Activated CD4-positive, alpha-beta memory T cell treated with anti-CD3 and anti-CD28 coated beads for 36 hours (primary cell): ENCODE measurements at places on chromosomes 1 and 21.

- DNase-seq, result no peak
Measured at GRCh38 chr1:64675718-64676345, 69.0 kb upstream of the RAVER2 start.

GRCh38 chr1:48207131-48207530 is 15.4 kb upstream of the SLC5A9 start:
- no peak for DNase-seq

GRCh38 chr1:65267271-65267670 is 42.1 kb upstream of the DNAJC6 start:
- DNase-seq, result no peak

DNA sequence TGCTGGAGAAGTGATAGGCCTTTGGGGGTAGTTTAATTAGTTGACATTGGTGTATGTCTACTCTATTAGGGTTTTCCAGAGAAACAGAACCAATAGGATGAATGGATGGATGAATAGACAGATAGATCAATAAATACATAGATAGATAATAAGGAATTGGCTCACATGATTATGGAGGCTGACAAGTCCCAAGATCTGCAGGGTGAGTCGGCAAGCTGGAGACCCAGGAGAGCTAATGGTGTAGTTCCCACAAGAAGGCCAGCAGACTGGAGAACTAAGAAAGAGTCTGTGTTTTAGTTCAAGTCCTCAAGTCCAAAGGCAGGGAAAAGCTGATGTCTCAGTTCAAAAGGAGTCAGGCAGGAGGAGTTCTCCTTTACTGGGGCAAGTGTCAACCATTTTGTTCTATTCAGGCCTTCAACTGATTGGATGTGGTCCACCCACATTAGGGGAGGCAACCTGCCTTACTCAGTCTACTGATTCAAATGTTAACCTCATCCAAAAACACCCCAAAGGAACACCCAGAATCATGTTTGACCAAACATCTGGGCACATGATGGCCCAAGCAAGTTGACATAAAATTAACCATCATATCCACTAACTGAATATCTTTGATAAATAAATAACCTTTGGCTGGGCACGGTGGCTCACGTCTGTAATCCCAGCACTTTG is 4.5 kb upstream of the SDE2 start:
- DNase-seq, result no peak

DNA sequence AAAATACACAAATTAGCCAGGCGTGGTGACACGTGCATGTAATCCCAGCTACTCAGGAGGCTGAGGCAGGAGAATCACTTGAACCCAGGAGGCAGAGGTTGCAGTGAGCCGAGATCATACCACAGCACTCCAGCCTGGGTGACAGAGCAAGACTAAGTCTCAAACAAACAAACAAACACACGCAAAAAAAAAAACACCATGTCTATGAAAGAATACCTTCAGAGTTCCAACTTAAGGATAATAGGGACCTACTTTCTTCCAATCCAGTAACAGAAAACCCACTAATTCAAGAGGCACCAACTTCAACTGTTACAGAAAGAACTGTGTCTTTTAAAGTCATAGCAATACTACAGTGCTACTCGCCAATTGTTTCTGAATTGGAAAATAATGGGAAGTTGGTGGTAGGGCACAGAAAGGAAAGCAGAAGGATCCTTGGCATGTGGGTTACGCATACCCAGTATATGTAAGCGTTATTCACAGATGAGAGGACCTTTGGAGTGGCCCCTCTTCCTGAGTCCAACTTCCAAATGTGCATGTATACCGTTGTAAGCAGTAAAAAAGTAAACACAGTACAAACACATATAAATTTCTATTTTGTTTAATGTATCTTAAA is 87.0 kb downstream of the ACBD6 start:
- no peak for DNase-seq

DNA sequence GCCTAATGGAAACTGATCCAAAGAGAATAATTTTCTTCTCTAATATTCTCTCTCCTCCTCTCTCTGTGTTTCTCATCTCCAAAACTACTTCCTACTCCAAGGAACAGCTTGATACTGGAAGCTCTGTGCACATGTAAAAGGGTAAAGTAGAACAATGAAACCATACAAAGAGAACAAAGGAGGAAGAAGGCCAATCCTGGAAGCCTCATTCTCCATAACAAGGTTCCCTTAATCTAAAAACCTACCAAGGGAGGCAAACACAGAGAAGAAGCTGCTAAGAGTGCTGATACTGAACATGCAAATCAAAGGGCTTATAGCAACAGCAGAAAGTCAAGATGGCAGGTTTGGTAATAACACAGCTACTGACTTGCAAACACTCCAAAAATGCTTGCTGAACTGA is 44.4 kb downstream of the SIPA1L2 start:
- no peak for DNase-seq

GRCh38 chr1:92411511-92411910 is 75.2 kb downstream of the GFI1 start:
- DNase-seq, result no peak

- DNase-seq, result no peak
Measured at GRCh38 chr1:167747988-167748387, 26.2 kb downstream of the MPZL1 start.

GRCh38 chr1:228085287-228085951 is 2.9 kb downstream of the ARF1 start:
- no peak for DNase-seq

GRCh38 chr21:16437586-16437985 is 707.8 kb downstream of the USP25 start:
- DNase-seq, result no peak

DNA sequence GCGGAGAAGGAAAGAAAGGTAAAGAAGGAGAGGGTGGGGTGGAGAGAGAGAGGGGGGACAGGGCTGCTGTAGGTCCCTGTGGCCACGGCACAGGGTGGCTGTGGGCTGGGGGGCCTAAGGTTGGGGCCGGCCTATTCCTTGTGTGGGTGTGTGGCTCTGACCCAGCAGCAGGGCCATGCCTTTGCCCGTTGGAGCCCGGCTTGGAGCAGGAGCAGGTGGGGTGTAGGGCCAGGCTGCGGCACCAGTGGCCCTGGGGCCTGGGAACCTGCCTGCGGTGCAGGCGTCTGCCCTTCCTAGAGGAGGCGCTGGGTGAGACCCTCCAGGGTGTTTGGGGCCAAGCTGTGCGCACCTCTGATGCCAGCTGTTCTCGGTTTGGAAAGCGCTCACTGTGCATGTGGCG is 19.7 kb upstream of the SUMO3 start:
- no peak for DNase-seq

- DNase-seq, result peak; percentile 76
Measured at GRCh38 chr1:160291248-160292220, 6.6 kb upstream of the PEX19 start.

- DNase-seq, result no peak
Measured at GRCh38 chr1:168825129-168825528, 96.1 kb upstream of the DPT start.

GRCh38 chr1:230907472-230908205 is 39.3 kb upstream of the C1orf198 start:
- DNase-seq, result no peak

DNA sequence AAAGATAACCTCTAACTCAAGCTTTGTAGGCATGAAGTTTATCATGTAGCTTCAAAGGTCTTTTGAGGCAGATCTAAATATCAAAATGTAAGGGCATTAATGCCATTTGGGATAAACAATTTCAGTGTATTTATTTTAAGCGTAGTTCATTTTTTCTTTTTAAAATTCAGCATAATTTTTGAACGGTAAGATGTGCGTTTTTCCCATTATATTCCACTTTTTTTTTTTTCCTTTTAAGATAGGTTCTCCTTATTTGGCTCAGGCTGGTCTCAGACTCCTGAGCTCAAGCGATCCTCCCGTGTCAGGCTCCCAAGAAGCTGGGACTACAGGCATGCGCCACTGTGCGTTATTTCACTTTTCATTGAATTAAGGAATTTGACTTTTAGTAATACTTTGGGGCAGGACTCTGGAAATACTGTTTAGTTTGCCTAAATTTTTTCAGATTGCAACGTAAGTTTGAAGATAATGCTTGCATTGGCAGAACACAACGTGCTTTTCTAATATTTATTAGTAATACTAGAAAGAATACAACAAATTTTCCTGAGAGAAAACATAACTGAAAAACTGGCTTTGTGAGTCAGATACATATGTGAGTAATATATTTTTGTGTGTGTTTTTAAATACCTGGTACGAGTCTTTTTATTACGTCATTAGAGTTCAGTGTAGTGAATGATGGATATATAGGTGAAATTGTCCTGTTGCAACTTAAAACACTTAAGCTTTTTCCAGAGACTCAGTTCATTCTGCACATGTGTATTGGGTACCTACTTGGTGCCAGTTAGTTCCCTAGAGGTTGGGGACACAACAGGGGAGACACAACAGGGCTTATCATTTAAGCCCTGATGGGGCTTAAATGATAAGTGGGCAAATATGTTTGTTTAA is 2.2 kb downstream of the RALGPS2 start:
- no peak for DNase-seq

DNA sequence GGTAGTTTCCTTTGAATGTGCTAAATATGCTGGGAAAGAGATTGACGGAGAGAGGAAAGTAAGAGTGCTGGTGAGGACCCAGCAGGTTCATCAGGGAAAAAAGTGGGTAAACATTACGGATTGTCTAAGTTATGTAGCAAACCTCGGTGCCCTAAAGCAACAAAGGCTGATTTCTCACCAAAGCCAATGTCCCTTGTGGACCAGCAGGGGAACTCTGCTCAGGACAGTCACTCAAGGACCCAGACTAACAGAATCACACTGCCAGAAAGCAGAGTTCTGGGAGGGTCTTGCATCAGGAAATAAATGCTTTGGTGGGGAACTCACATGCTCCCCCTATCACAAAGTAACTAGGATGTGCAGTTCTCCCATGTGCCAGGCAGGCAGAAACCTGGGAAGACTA is 1.7 kb upstream of the IKBKE start:
- no peak for DNase-seq

DNA sequence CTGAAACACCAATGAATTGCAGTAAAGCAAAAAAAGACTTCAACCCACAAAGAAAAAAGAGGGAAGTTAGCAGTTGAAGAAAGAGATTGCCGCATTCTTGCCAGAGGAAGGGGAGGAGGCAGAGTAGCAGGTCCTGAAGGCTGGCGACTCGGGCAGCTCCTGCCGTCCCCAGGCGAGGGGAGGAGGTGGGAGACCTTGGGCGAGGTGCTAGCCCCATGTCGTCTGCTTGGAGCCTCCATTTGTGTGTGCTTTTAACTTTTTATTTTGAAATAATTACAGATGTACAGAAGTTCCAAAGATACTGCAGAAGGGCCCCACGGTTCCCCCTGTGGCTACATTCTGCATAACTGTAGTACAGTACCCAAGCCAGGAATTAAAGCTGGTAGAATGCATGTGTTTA is 6.7 kb downstream of the TRPM2 start:
- no peak for DNase-seq

DNA sequence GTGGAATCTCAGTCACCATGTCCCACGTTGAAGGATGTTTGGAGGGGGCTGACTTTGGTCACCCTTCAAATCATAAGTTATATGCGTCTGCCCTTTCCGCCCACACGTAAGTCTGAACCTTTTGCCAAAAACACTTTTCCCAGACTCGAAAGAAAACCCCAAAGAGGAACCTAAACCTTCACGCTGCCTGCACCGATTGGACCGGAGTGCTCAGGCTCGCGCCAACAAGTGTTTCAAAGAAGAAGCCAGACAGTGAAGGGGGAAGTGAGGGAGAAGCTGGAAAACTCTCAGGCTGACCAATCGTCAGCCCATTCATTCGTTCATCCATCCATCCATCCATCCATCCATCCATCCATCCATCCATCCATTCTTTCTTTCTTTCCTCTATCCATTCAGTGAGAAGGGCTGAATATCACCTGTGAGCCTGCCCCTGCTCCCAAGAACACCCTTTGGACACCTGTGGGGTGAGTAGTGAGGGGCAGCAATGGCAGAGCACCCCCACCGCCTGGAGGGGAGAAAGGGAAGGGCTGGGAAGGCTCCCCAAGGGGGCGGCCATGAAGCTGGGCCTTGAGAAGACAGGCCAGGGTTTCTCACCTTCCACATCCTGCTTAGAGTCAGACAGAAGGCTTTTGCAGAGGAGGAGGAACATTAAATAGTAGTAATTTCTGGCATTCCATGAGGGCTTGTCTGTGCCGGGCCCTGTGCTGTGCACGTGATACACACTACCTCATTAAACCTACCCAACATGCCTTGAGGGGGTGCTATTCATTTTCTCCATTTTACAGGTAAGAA is 27.1 kb upstream of the RUNX3 start:
- DNase-seq, result peak; percentile 55

GRCh38 chr1:219576931-219577730 is 35.8 kb downstream of the ZC3H11B start:
- DNase-seq, result no peak

- DNase-seq, result no peak
Measured at GRCh38 chr1:220681220-220681880, 8.8 kb upstream of the C1orf115 start.

GRCh38 chr1:232694475-232694874 is 64.5 kb upstream of the SIPA1L2 start:
- no peak for DNase-seq

- DNase-seq, result peak; percentile 20
Measured at GRCh38 chr1:100622037-100622436, 84.1 kb downstream of the GPR88 start.

DNA sequence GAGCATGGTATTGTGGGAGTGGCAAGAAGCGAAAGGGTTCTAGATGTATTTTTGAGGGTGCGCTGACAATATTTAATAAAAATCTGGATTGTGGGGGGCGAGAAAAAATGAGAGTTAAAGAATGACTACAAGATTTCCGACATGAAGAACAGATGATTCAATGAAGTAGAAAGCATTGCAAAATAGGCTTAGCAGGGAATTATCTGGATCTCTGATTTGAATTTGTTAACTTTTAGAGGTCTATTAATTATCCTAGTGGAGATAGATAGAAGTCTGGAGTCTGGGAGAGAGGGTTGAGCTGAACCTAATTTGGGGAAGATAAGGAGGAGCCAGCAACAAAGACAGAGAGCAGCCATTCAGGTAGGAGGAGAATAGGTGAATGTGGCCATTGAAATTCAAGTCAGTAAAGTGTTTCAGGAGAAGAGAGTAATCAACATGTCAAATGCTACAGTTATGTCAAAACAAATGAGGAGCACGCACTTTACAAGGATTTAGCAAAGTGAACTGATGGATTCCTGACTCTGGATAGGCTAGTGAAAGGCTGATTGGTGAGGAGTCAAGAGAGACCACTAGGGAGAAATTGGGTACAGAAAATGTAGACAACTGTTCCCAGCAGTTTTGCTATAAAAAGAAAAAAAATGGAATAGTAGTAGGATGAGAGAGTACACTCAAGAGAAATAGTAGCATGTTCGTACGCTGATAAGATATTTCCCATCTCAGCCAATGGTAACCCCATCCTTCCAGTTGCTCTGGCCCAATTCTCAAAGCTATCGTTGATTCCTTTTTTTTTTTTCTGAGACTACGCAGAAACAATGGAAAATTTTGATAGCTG is 393.2 kb upstream of the CXADR start:
- no peak for DNase-seq

GRCh38 chr1:84353695-84354094 is 44.6 kb upstream of the DNASE2B start:
- no peak for DNase-seq

- DNase-seq, result no peak
Measured at GRCh38 chr1:221644145-221644448, 97.8 kb downstream of the DUSP10 start.
